ENCODE measurements at places on chromosomes 5 and 9.
A peak's percentile ranks its signal among the peaks of the same experiment; 100 is the strongest.

DNA sequence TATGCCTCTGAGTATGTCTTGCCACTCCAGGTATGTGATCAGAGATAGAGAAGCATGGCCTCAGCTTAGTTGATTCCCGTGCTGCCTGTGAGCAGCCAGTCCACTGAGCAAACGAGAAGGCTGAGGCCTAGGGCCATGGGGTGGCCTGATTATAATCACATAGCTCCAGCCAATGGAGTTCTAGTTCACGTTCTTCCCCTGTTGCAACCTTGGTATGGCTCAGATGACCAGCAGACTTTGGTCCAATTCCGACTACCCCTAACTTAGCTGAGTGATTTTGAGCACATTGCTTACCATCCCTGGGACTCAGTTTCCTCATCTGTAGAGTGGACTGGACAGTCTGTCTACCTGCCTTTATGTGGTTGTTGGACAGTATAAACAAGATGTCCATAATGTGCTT lies 68.4 kb downstream of the PPARGC1B start:
- no peak for DNase-seq

DNA sequence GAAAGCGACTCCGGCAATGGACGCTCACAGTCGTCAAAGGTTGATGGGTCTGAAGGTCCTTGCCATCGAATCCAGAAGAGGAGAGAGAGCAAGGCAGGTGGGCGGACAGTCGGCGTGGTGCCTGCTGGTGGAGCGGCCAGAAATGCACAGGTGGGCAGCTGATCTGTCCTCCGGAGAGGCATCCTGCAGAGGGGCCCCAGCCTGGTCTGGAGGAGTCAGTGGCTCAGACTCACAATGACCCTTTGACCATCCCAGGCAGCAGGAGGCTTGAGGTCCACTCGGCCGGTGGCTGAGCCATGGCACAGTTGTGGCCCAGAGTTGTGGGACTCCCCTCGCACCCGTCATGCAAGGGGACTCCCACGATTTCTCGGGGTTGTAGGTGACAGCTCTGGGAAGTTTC lies 34.4 kb upstream of the FCN2 start:
- no peak for DNase-seq

GRCh38 chr5:5887833-5888232 lies 465.4 kb downstream of the ICE1 start:
- DNase-seq, result no peak

DNA sequence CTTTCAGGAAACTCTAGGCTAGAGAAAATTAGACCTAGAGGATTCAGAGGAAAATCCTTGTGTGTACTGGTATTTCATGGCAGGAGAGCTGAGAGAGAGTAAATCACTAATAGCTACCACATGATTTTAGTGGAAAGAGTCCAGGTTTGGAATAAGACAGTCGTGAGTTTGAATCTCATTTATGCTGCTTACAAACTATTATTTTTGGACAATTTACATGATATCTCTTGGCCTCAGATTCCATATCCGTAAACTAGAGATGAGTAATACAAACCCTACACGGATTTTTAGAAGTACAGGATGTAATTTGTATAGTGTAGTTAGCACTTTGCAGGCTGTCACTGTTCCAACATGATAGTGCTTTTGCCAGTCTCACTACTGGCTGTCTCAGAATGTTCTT lies 2.7 kb downstream of the IL31RA start:
- DNase-seq, result no peak

- peak; percentile 73 for DNase-seq
Observed at GRCh38 chr5:96026406-96027041, 64.9 kb upstream of the ELL2 start.

GRCh38 chr9:126217250-126217653 lies 109.4 kb upstream of the MVB12B start:
- DNase-seq, result no peak

GRCh38 chr9:120014796-120015195 lies 565.2 kb downstream of the CDK5RAP2 start:
- no peak for DNase-seq

- DNase-seq, result no peak
Observed at GRCh38 chr9:110728058-110728457, 59.5 kb downstream of the MUSK start.

DNA sequence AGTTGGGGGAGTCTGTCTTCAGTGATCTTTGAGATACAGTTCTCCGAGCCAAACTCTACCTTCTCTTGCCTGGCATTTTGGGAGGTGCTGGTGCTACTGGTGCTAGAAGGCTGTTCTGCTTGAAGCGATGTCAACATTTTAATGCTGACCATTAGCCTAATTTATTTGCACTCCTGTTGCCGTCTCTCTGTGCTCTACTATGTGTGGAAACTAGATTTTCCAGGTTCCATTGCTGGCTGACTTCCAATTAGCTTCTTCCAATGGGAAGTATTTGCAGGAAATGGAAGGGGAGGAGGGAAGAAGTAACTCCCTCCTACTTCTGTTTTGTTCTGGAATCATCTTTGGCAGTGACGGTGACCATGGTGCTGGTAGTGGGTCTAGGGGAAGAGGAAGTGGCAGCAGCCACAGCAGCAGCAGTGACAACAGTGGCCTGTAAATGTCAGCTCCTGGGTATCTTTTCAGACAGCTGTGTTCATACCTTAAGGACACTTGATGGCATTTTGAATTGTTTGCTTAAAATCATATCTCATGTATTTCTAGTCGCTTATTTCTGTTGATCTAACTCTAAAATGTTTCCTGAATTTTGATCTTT lies 7.9 kb downstream of the TXNDC8 start:
- no peak for DNase-seq

- no peak for DNase-seq
Observed at GRCh38 chr5:177366528-177367322, 9.0 kb downstream of the RGS14 start.

GRCh38 chr5:173454361-173454735 lies 126.1 kb upstream of the STC2 start:
- peak; percentile 20 for DNase-seq

GRCh38 chr9:17063535-17064135 lies 71.2 kb upstream of the CNTLN start:
- no peak for DNase-seq
